NCI-H2081 (cell line): ENCODE measurements at places on chromosomes 3 and 15.

- no peak for DNase-seq
Measured at GRCh38 chr3:120440001-120440703, 10.6 kb downstream of the FSTL1 start.

DNA sequence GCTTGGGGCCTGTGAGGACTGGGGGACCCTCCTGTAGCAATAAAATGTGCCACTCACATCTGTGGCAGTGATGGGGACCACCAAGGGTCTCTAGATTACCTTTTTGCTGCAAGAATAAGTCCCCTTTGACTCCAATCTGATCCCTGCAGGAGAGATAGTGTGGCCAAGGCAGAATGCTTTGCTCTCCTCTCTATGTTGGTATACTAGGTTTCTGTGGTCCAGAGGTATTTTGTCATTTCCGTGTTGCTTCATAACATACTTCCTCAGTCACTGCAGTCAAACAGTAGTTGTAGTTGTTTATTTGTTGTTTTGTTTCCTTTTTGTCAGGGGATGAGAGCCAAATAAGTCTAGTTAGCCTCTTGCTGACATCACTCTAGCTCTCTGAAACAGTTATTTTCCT, 13.1 kb upstream of the NAALADL2 start:
- DNase-seq: no peak

GRCh38 chr3:64199932-64200331, 25.3 kb downstream of the PRICKLE2 start:
- DNase-seq: no peak

DNA sequence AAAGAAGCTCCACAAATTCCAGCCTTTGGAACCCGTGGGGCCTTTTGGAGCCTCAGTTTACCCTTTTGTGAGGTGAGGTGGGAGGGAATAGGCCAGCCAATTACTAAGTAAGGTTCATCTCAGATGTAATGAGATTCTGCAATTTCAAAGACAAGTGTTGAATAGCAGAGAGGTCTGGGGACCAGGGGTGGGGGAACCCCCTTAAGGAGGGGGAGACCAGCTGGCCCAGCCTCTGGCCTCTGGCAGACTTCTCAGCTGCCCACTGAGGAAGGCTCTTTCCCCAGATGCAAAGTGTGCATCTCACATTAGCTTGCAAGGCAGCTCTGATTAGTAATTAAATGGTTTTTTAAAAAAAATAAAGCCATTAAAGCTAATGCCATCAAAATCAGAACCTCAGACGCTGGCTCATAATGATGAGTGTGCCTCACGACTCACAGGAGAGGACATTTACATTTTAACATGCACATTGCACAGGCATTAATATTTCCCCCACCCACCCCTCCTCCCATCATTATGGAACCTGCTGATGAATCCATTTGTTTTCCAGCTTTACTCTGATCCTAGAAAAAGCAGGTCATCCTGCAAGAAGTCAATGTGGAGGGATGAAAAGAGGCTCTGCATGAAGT, 176.7 kb upstream of the TLE3 start:
- no peak for DNase-seq

DNA sequence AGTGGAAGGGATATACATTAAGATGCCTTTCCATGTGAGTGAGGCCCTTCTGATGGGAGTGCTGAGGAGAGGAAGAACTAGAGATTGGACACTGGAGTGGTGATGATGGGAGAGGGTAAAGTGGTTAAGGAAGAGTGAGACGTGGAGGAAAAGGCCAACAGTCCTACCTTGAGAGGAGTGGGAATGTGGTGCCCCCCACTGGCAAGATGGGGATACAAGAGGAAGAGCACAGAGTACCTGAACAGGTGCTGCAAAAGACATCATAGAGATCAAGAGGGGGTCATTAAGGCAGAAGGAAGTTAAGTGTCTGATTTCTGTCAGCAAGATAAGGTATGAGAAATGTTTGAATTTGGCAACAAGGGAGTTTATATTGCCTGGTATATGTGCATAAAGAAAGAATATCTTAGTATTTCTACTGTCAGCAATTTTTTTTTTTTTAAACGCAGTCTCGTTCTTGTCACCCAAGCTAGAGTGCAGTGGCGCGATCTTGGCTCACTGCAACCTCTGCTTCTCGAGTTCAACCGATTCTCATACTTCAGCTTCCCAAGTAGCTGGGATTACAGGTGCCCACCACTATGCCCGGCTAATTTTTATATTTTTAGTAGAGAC, 34.0 kb downstream of the ARIH2 start:
- DNase-seq: peak; percentile 19

DNA sequence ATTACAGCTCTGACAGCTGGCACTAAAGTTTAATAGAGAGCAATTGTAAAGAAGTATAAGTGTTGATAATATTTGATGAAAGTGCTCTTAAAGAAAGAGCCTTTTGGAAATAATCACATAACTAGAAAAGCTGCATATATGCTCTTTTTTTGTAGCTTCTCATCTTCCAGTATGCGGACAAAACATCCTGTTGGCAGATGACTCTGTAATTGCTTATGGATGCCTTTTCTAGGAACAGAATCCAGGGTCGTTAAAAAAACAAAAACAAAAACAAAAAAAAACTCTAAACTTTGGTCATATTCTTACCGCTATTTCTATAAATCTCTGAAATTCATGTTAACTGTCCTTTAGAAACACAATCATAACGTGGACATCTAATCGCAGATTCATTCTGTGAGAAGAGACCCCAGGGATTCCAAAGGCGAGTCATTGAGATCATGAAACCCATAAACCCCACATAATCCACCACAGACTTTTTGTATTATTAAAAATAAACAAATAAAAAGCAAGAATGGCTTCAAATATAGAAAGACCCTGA, 109.8 kb downstream of the EPHA3 start:
- DNase-seq: no peak

- DNase-seq: no peak
Measured at GRCh38 chr3:154971341-154971740, 108.8 kb upstream of the MME start.

GRCh38 chr15:48555241-48555881, 90.1 kb downstream of the FBN1 start:
- DNase-seq: no peak

DNA sequence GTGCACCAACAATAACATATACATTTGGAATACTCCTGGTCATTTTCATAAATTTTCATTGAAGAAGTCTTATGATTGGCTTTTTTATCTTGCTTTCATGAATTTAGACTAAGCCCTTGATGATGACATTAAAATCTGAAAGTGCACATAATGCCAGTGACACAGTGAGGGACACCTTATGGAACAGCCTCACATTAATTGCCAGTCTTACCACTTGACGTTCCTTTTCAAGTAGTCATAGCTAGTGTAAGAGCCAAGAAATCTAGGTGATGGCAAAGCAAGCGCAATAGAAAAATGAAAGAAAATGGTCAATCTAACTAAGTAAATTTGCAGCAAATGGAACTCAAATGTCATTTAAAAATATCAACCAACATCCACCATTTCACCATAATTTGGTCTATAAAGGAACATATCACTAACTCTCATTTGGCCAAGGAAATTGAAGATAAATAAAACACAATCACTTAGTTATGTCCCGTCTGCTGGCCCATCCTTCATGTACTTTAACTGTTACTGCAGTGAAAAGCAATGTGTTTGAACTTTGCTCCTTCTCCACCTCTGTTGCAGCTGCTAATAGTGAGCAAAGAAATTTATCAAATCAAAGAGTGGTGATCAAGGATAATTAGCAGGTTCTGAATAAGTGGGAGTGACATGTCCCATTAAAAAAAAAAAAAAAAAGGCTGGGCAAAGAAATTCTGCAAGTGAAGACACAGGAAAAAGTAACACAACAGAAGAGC, 110.0 kb downstream of the TJP1 start:
- no peak for DNase-seq

DNA sequence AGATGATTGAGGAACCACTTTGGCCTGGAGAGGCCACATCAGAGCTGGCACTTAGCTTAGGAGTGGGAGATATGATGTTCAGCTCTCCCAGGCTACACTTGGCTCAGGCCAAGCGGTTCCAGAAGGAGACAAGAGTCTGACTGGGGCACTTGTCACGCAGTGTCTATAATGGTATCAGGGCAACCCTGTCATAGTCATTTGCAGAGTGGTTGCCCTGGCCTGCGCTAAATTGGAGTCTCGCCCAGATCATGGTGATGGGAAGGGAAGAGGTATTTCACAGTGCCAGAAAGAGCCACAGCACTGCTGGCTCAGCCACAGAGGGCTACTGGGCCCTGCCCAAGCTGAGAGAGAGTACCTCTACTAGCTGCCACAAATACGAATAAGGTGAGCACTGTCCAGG, 186.9 kb upstream of the CRBN start:
- DNase-seq: no peak

GRCh38 chr3:64224826-64225610, at the start of gene PRICKLE2:
Gene PRICKLE2 (minus strand): TSS chr3:64225466. CDS start chr3:64198927, 26,539 bp downstream.
- DNase-seq: no peak

DNA sequence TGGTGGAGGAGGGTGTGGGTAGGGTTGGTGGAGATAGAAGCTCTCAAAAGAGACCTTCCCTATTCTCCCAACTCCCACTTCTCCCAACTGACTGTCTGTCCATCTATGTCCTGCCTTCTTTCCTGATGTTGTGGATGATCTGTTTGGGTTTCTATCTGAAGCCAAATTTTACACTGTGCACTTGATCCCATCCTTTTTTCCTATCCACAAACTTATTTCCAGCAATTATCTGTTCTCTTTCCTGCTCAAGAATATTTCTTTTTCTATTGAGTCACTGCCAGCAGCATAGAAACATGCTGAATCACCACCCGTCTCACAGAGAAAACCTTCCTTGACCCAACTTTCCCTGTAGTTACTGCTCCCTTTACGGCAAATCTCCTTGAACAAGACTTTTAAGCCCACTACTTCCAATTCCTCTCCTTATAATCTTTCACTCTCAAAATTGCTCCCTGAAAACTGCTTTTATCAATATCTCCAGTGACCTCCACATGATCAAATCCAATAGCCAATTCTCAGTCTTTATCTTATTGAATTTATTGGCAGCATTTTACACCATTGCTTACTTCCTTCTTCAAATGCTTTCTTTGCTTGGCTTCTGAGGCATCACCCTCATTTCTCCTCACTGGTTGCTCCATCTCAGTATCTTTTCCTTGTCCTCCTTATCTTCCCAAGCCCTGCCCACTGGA, 141.2 kb upstream of the SLC7A14 start:
- no peak for DNase-seq

DNA sequence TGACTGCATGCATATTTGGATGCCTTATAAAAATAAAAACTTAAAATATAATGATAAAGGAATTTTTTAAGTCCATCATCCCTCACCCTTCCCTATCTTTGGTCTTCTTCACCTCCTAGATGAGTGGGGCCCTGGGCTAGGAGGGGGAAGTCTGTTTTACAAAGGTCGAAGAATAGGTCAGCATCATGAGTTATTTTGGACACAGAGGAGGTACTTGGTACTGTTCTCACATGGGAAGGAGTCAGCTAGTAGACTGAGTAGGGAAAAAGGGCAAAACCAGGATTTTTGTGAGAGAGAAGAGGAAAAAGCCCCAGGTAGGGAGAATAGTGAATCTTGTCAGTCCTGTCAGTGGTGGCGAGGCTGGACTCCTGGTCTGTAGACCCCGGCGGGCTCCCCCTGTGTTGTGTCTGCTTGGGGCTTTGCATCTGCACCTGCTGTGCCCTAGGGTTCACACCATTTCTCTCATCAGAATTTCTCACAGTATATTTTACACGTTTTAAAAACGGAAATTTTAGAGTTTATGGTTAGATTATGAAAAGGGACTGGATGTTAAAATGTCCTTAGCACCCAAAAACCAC, 17.2 kb downstream of the GCSAM start:
- no peak for DNase-seq

DNA sequence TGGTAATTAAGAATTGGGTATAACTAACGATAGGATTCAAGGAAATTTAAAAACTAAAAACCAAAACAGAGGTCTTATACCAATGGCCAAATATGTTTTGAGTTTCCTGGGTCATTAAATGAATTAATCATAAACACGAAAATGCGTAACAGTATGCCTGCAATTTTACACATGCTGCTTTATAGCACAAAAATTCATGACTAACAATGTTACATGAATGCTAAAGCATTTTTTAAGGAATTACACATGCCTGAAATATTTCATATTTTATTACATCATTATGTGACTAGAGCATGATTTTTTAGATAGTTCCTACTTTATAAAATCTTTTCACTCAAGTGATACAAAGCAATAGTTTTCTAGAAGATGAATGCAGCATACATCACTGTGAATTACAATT, 74.7 kb downstream of the ZNF148 start:
- no peak for DNase-seq

DNA sequence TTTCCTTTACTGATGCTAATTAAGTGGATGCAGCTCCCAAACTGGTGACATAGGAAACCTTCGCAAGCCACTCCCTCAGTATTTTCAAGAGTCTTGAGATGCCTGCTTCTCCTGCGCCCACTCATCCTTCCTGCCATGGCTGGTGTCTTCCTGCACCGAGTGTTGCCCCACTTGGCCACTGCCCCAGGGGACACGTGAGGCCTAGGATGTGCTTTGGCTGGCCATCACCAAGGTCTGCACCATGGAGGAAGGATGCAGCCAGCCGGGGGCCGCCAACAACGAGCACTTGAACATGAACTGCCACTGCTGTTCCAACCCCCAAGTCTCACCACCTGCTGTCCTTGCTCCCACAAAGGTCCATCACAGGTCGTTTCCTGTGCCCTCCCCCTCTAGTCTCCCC, 34.1 kb downstream of the EPHB3 start:
- no peak for DNase-seq

- DNase-seq: peak; percentile 81
Measured at GRCh38 chr15:38440353-38441129, 13.4 kb upstream of the FAM98B start.

GRCh38 chr15:58994906-58995453, 7.5 kb downstream of the RNF111 start:
- no peak for DNase-seq

DNA sequence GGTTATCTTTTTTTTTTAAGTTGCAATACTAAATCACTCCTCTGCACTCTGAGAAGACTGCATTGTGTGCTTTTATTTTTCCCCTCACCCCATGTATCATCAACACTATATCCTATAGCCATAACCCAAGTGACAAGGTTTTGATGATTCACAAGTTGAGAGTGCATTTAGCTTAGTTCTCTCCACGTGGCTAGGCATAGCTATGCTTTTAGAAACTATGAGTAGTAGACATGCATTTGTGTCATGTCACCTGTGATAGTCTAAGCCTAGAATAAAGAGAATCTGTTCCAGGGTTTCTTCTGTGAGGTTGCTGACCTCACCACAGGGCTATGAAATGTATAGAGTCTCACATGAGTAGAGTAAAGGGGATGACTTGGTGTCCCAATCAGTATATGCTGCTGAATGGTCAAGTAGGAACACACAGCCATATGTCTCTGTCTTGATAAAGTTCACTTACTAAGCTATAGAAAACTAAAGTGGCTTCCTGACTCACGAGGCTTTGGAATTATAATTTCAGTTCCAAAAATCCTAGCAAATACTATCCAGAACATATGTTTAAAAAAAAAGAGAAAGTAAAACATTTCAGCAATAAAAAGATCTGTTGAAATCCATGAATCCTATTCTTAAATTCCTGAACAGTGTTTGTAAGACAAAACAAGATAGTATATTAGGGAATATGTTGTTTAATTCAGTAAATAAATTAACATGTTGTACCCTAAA, 206.3 kb downstream of the LSAMP start:
- DNase-seq: no peak
